Tibial nerve (tissue), 4 donors: ENCODE measurements at places on chromosomes 13 and 19.

- no peak for DNase-seq
Measured at GRCh38 chr13:31286930-31287329, 87.2 kb downstream of the B3GLCT start.

- DNase-seq: no peak
Measured at GRCh38 chr19:5695649-5696195, 5.6 kb downstream of the RPL36 start.

- no peak for DNase-seq
Measured at GRCh38 chr13:114019367-114019766, 45.5 kb upstream of the C13orf46 start.

DNA sequence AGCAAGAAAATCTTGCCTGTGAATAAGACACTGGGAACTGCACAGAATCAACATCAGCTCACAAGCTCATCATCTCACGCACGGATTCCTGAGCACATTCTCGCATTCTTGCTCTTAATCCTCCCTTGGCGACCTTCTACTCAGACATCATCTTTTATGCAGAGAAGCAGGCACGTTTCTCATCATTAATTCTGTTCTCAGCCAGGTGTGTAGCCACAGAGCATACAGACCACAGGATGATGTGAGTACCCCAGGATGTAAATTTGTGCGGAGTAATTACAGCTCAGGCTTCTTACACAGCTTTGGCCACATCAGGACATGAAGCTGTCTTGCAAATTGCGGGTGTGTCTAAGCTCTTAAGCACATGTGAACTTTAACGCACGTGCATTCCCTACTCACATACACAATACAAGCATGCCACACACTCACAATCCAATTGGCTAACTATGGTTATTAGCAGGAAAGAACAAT, 36.5 kb upstream of the SACS start:
- DNase-seq: no peak

GRCh38 chr13:70090036-70090723, 17.4 kb upstream of the ATXN8OS start:
- DNase-seq: no peak

DNA sequence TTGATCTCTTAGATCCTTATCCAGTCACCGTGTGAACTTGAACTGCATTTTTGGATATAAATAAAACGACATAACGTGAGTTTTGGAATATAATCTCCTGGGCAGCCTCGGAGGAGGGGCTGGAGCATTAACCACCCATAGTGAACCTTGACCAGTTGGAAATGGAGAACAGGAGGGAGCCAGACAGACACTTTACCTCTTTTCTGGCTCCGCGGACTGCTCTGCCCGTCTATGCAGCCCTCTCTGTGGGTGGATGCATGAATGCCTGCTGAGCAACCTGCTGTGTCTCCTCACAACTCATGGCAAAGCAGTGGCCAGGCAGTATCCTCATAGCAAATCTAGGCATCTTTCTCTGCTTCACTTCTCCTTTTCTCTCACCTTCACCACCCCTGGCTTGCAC, 10.5 kb upstream of the COG3 start:
- no peak for DNase-seq

DNA sequence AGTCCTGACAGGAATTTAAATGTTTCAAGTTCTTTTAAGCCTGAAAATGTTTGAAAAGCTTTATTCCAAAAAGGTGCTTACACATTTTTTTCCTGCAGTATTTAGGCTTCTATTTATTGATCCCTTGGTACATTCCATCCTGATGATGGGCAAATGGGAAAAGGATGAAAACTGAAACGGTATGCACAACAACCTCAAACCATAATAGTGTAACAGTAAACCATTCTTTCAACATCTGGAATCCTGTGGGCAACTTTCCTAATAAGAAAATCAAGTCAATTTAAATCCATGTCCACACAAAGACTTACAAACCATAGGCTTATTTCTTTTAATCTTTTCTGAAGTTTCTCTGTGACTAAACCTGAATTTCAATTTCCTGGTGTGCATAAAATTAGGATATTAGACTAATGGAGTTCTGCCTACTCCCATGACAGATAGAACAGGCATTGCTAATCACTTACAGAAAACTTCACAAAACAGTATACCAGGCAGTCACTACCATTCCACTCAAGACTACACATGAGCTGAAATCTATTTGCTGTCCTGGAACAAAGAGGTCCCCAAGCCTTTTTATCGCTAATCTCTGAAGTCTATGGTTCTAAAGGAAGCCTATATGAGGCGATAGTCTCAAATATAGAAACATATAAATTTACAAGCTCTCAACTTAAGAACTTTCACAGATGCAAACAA, 103.3 kb downstream of the DLEU7 start:
- no peak for DNase-seq

DNA sequence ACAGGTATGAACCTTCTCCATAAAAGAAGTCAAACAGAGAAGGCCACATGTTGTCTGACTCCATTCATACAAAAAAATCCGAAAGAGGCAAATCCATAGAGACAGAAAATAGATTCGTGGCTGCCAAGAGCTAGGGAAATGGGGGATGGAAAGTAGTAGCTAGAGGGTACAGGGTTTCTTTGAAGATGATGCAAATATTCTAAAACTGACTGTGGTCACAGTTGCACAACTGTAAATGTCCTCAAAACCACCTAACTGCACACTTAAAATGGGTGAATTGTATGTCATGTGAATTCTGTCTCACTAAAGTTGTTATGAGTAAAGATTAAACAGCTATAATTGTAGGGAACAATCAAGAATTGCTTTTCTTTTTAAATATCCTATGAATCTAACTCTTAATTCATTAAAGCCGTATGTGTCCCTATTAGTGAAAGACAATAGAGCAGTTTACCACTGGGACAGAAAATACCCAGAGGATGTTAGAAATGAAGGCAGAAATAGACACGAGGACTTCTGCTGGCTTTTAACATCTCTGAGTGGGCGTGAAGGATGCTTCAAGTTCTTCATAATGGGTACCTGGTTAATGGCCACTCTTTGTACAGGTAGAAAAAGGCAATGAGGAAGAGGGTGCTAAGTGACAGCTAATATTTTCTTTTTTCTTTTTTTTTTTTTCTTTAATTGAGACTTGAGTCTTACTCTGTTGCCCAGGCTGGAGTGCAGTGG, 21.2 kb downstream of the INSR start:
- no peak for DNase-seq

- no peak for DNase-seq
Measured at GRCh38 chr19:23996549-23996948, 81.9 kb downstream of the ZNF726 start.

GRCh38 chr13:26721251-26722121, 39.1 kb downstream of the GPR12 start:
- DNase-seq: no peak

DNA sequence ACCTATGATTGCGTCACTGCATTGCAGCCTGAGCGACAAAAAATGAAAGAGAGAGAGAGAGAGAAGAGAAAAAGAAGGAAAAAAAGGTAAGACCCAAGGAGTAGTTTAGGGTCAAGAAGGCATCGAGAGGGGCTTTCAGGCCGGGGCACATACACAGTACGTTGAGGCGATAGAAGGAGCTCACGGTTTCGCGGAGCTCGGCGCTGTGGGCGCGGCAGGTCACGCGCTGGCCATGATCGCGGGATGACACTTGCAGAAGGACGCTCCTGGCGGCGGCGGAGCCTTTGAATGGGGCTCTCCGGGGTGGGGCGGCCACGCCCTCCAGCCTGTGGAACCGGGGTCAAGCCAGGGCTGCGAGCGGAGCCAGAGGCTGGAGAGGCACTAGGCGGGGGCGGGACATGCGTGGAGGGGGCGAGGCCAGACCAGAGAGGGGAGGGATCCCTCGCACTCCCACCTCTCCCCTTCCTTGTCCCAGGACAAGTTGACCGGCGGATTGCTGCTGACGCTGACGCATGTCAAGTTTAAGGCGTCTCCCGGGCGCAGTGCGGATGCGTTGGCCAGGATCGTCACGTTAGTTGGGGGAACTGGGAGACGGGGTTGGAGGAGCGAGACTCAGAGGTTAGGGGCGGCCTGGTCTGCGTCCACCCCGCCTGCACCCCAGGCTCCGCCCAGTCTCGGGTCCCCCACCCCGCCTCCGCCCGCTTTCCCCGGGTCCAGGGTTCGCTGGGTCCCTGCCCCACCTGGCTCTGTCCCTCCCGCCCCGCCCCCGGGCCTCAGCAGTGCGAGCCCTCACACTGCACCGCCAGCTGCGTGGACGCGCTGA, 6.9 kb downstream of the NPHS1 start:
- DNase-seq: no peak

DNA sequence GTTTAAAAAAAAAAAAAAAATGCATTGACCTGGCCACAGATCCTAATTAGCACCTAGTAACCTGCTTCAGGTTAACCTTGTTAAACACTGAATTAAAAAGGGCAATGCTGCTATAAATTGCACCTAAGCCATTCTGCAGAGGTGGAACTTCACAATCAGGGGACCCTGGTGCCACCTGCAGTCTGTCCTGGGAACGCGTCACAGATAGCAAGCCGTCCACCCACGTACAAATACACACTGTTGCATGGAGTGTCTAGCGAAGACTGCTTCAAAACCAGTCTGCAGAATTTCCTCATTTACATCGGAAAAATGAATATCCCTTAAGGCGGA, 169.3 kb downstream of the COL4A1 start:
- peak; percentile 25 for DNase-seq

- no peak for DNase-seq
Measured at GRCh38 chr19:13381827-13382632, 124.2 kb downstream of the CACNA1A start.

- no peak for DNase-seq
Measured at GRCh38 chr13:33441015-33441414, 155.5 kb upstream of the STARD13 start.

DNA sequence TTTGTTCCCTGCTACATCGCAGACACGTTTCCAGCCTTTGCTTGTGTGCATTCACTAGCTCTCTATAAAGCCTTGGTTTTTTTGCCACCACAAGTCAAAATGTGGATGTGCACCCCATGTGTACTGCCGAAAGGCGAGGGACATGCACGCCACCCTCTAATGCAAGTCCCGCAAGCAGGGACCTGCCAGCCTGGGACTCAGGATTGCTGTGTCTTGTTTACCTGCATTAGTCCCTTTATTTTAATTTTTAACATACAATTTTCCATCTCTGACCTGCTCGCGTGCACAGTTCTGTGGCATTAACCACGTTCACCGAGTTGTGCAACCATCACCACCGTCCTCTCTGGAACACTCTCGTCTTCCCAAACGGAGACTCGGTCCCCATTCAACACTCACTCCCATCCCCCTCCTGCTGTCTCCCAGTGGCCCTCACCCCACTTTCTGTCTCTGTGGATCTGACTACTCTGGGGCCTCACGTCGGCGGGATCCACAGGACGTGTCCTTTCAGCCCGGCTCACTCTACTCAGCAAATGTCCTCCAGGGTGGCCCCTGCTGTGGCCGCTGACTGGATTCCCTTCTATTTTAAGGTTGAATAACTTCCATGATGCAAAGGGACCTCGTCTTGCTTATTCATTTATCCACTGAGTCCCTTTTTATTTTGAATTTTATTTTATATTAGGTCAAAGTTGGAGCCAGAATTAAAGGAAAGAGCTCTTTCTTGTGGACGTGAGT, 58.4 kb downstream of the RASA3 start:
- no peak for DNase-seq

DNA sequence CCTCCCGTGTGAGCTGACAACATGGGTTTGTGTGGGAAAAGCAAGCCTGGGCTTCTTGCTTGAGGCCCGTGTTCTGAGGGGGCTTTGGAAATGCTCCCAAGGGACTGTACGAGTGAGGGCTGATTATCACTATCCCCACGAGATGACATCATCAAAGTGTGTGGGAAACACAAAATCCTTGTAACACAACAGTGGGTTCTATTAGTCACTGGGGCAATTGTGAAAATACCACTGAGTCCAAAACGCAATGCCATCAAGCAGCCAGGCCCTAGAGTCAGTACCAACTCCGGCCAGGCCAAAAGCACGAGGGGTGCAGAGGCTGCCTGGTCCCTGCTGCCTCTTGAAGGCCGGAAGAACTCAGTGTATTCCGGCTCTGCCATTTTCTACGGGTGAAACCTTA, 29.6 kb downstream of the CAPS start:
- no peak for DNase-seq

DNA sequence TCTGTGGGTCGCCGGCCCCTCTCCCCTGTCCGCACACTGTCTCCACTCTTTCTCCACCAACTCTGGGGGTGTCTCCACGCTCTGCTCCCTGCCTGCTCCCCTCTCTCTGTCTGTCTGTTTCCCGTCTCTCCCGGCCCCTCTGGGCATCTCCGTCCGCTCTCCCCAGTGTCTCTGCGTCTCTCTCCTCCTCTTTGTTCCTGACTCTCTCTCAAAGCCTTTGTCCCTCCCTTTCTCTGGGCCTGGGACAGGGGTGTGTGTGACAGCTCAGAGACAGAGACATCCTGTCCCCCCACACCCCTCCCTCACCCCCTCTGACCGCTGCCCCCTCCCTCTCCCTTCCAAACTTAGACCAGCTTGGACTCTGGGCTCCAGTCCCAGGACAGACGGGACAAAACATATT, 668 bp upstream of the SBK3 start:
- no peak for DNase-seq

GRCh38 chr13:93244918-93245280, 18.3 kb downstream of the GPC6 start:
- no peak for DNase-seq

DNA sequence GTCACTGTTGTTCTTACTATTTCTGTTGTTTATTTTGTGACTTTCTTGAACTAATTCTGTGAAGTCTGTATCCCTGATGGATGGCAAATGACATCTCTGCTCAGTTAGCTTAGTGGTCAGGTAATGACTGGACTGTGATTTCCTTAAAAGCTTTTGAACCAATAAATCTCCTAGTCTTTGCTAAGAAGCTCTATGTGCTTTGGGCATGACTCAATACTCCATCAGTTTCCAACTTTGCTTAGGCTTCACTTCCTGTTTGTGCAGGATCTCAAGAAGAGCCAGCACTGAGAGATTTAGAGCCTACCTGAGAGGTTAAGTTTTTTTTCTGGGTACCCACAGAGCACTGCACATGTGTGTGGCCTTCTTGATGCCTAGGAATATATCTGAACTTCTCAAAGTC, 329.7 kb upstream of the HTR2A start:
- DNase-seq: no peak

- no peak for DNase-seq
Measured at GRCh38 chr19:52494518-52494917, 33.0 kb upstream of the ZNF808 start.

DNA sequence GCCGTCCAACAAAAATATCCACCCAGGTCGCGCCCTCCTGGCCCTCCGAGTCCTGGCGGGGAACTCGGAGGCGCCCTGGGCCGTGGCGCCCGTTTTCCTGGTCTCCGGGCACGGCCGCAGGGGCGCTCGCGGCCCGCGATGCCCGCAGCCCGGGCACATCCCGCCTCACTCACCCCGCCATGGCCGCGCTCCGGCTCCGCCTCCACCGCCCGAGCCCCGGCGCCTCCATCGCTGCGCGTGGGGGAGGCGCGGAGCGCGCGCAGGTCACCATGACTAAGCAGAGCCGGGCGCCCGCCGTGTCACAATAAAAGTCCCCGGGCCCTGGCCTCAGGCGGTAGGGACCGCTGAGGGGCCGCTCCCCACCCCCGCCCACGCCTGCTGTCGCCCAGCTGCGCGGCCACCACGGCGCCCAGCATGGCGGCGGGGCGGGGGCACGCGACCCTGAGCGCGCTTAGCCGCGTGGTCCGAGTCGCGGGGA, 593 bp downstream of the KEAP1 start:
- peak; percentile 88 for DNase-seq

DNA sequence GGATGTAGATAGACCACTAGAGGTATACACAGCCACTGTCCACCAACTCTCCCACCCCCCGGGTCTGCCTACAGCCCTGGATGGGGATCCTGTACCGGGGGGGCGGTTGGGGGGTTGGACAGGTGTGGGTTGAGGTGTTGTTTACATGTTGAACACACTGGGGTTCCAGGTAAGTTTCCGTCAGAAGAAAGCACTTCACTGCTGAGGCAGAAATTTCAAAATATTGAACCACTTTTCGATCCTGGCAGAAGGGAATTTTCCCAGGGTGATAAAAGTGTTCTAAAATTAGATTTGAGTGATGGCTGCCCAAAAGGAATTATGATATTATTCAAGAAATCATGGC, 6.6 kb upstream of the CEACAM16 start:
- DNase-seq: no peak
